RWPE1 (cell line): ENCODE measurements at places on chromosomes 16 and 17.

DNA sequence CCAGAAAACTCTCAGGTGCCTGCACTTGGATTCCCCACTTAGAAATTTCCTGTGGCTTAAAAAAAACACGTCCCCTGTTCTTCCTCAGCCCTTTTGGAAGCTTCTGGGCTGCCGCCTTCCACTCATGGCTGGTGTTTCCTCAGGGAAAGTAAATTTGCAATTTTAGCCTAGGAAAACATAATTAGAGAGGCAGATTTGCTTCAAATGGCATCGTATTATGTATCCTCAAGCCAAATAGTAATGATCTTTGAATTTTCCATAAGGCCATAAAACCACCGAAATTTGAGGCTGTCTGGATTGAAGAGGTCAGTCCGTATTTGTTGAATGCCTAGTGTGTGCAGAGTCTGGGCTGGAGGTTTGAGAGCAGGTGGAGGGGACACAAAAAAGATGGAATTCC, 17.7 kb downstream of the MGAT5B start:
- no peak for DNase-seq

- DNase-seq = no peak
Observed at GRCh38 chr16:8943966-8944759, 19.5 kb downstream of the USP7 start.

GRCh38 chr16:47004652-47005051, 31.2 kb upstream of the DNAJA2 start:
- no peak for DNase-seq

DNA sequence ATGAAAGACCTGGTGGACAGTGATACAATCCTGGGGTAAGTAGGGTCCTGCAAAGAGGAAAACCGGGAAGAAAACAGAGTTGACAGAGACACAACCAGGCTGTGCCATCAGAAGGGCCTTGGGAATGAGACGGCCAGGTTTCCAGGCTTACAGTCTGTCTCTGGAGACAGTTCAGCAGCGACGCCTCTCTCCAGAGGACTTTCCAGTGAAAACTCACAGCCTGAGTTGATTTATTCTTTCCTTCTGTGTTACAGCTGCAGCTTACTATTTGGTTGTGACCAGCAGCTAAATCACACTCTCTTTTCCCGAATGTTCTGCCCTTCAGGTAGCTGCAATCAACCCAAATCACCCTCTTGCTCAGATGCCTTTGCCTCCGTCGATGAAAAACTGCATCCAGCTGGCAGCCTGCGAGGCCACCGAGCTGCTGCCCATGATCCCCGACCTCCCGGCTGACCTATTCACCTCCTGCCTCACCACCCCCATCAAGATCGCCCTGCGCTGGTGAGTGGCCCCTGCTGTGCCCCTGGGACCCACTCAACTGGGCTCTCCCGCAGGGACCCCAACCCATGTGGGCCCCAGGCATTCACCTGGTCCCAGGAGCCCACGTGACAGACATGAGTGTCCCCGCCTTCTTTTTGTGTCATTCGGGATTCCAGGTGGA, 209.2 kb downstream of the RPTOR start:
- no peak for DNase-seq

GRCh38 chr16:31061126-31061812, 12.8 kb downstream of the ZNF668 start:
- no peak for DNase-seq

GRCh38 chr17:43018008-43018853, 4.0 kb downstream of the VAT1 start:
- DNase-seq = no peak

GRCh38 chr17:35537601-35538141, at the start of gene SLFN12L:
SLFN12L (minus strand) TSS chr17:35537678; CDS start chr17:35522364, 15,314 bp downstream.
- no peak for DNase-seq

GRCh38 chr16:80046848-80047247, 446.3 kb upstream of the MAF start:
- DNase-seq = no peak

DNA sequence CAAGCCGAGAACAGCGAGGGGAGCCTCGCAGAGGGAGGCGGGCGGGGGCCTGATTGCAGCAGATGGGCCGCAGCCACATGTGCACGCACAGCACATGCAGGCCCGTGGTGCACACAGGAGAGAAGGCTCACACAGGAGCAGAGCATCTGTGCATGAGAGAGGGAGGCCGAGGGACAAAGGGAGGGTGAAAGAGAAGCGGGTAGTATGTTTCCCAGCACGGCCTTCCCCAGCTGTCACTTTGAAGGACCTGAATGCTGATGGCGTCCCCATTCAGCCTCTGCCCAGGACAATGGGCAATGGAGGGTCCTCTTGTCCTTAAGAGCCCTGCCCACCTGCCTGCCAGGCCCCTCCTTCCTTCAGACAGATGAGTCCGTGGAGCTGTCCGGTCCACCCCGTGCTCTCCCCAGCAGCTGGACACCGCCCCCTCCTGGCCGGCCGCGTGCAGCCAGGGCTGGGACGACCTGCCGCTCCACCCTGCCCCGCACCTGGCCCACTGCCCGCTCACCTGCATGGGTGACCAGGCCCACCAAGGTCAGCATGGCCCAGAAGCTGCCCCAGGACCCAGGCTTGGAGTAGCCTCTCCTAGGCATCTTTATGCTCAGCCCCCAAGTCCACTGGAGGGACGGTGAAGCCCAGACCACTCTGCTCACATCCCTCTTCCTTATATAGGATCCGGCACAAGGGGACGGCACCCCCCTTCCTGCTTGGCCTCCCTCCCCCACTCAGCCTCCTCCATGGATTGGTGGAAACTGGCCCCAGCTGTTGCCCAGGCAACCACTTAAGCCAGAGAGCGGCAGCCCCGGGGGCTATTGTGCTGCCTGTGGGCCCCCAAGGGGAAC, at the start of gene BTBD17:
BTBD17 (minus strand) TSS at position 639 of the 839 bp plus-strand sequence; CDS start at position 590, 49 bp downstream.
- no peak for DNase-seq

DNA sequence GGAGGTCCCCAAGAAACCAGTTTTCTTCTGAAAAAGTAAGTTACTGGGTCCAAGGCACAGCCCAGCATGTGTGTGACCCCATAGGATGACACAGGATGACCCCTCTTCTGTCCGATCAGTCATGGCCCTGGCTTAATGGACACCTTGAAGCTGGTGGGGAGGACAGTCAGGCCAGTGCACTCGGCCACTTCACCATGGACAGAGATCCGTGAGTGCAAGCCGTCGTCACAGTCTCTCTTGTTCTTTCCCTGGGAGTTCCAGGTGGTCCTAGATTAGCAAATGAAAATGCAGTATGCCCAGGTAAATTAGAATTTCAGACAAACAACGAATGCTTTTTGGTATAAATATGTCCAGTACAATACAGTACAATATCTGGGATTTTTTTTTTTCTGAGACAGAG, 1.4 kb upstream of the RNF222 start:
- DNase-seq = no peak

DNA sequence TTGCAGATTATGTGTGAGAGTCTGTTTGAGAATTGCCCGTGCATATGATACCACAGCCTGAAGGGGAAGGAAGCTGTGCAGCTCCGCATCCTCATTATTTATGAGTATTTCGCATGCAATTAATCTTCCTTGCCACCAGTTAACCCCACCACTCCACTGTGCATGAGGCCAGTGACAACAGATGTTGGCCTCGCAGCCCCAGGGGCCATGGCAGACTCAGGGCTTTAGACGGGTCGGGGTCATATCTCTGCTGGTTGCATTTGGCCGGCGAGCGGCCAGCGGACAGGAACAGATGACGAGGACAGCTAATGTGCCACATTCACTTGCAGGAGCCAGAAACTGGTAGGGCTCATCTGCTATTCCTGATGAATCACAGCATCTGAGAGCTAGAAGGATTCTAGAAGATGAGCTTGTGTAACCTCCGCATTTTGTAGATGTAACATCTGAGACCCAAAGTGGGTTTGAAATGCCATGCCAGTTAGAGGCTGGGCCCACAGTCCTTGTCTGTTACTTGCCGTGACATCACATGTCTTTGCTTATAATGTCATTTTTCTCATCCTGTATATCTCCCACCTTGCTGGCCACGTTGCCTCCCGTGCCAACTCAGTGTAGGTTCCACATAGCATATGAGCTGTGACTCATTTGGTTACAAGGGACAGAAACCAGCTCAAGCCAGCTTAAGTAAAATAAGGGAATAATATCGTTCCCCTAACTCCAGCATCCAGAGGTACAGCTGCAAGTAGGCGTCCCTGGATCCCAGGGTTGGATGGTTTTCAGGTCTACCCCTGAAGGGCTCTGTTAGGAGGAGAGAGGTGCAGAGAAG, 137.2 kb downstream of the SNX29 start:
- DNase-seq = no peak

DNA sequence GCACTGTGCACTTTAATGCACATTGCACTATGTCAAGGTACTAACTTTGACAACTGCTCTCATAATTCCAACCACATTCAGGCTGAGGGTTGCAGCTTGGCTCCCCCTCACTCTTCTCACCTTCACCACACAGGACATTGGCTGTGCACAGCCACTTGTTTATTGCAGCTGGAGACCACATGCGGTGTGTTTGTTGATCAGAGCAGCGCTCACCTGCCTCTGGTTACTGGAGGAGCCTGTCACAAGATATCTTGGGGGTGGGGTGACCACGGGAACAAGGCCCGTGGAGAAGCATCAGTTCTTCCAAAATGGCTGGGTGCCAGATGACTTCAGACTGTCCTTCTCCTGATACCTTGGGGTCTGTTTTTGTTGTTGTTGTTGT, 10.6 kb upstream of the CCL5 start:
- no peak for DNase-seq

GRCh38 chr16:66359012-66359411, 7.5 kb upstream of the CDH5 start:
- peak; percentile 78 for DNase-seq

DNA sequence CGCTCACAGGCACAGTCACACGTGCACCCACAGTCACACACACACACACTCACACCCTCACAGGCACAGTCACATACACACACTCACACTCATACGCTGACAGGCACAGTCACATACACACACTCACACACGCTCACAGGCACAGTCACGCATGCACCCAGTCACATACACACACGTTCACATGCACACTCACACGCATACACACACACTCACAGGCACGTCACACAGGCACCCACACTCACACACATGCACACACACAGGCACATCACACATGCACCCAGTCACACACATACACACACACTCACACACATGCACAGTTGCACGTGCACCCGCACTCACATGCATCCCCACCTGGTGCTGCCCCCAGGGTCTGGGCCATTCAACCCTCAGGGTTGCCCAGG, 46.1 kb upstream of the CBFA2T3 start:
- no peak for DNase-seq

GRCh38 chr17:65553646-65554552, 7.5 kb downstream of the AXIN2 start:
- no peak for DNase-seq

GRCh38 chr17:64648234-64648633, 13.9 kb downstream of the SMURF2 start:
- DNase-seq = no peak

GRCh38 chr17:21475571-21475970, 99.4 kb downstream of the KCNJ12 start:
- DNase-seq = no peak

GRCh38 chr16:56708525-56709442, 21.1 kb upstream of the NUP93 start:
- no peak for DNase-seq

DNA sequence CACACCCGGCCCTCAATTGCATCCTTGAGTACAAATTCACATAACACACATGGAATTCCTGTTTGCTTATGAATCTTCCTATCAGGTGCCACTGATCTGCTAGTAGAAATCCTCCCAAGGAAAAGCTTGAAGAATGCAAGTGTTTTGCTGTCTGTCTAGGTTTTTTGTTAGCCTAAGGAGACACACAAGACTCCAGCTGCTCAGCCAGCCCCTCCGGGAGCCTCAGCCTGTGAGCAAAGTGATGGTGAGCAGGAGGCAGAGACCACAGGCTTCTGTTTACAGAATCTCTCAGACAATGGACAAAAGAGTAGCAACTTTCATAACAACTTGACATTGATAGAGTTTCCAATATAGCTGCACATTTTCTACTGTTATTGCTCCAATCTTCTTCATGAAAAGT, 18.4 kb upstream of the PRKCA start:
- no peak for DNase-seq

GRCh38 chr17:57604771-57605674, 140.1 kb downstream of the CCDC182 start:
- DNase-seq = no peak

- no peak for DNase-seq
Observed at GRCh38 chr16:1542166-1542500, 8.7 kb downstream of the TMEM204 start.

GRCh38 chr17:65852911-65853310, 291.5 kb upstream of the AXIN2 start:
- DNase-seq = no peak

DNA sequence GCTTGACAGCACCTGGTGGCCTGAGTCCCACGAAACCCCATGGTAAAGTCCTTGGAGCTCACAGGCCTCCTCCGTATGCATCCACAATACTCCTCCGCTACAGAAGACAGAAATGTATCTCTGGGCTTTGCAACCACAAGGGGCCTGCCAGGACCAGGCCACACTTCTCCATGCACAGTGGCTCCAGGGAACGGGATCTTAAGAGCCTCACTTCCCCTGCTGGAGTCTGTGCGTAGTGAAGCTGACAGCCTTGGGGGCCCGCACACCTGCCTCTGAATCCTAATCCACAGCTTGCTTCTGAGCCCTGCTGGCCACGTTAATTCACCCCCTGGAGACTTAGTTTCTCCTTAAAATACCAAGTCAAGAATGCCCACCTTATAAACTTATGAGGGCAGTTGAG, 125.7 kb downstream of the COPRS start:
- no peak for DNase-seq

GRCh38 chr17:73090396-73091202, 1.9 kb downstream of the SLC39A11 start:
- no peak for DNase-seq

- peak; percentile 70 for DNase-seq
Observed at GRCh38 chr17:74852237-74853047, 7.2 kb downstream of the GRIN2C start.

DNA sequence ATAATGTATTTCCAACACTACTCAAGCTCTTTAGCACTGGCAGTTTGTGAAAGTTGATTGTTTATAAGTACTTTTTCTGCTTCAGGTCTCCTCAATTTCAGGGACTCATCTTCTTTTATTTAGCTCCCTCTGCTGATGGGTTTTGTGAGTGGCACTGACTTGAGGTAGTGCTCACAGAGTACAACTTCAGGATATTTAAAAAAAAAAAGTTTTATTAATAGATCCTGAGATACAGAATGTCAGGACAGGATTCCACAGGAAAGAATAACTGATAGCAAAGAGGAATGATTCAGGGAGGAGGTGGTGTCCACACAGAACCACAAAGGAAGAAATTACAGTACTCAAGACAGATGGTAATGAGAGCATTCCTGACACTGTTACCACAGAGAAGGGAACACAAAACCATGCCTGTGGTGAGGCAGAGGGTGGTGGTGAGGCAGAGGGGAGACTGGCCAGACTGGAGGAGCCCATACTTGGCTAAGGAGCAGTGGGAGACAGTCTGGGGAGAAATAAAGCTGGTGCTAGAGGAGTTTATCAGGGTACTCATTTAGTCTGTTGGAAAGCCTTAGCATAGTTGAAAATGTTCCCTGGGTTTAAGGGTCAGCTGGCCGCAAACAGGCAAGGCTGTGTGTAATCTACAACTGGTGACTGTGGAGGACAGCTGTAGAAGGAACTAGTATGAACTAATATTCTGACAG, 63.7 kb downstream of the SPAG9 start:
- DNase-seq = peak; percentile 44
